COR-L47 (cell line): ENCODE measurements at places on chromosomes 5 and 9.

DNA sequence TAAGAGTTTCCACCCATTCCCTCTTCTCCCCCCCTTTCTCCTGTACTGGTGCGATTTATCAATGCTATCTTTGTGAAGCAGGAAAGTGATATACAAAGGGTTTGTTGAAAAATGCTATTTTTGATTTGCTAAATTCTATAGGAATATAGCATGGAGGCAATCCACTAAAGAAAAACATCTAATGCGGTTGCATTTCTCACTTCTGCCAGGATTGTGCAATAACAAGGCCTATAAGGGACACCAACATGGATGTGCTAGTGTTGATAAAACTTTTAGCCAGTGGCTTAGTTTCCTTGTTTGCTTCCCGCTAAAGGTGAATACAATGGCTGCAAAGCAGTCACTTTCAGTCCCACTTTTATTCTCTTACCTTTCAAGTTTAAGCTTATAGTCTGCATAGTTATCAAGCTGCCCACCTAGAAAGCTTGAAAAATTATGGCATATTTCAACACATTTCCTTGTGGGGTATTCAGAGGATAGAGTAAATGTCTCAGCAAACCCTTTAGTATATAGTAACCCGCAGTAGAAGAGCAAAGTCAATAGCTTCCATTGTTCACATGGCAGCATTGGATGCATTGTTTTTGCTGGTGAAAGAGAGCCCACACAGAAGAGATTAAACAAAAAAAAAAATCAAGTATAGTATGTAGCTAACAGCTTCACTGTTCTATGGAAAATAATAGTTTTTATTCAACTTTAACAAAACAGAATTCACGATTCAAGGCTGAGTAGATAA lies 674.6 kb upstream of the SEMA6A start:
- DNase-seq, result no peak

DNA sequence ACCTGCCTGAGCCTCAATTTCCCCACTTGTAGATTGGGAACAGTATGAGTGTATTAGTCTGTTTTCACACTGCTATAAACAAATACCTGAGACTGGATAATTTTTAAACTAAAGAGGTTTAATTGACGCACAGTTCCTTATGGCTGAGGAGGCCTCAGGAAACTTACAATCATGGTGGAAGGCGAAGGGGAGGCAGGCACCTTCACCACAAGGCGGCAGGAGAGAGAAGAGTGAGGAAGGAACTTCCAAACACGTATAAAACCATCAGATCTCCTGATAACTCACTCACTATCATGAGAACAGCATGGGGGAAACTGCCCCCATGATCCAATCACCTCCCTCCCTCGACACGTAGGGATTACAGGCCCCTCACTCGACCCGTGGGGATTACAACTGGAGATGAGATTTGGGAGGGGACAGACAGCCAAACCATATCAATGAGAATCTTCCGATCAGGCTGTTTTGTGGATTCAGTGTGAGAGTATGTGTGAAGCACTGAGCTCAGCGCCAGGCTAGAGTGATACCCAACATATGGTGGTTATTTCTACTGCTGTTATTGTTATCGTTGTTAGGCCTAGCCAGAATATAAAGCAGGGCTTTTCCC lies 14.6 kb upstream of the LMX1B start:
- DNase-seq, result no peak

DNA sequence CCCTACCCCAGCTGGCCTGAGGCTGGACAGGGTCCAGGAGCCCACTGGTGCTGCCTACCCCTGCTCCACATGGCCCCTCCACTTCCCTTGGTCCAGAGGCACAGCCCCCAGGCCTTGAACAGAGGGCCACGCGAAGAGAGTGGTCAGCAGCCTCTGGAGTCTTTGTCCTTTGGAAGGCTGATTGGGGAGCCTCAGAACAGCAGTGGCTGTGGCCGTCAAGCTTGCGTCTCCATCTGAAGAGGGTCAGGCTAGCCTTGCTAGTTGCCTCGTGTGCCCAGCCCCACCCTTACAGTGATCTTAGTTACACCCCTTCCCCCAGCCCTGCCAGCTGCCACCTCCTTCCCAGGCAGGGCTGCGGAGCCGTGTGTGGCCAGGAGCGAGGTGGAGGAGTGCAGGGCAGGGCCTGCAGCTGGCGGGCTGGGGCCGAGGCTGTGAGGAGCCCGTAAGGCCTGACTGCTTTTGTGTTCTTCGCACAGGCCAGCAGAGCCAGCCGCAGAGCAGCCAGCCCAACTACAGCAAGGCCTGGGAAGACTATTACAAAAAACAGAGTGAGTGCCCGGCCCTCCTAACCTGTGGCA lies 30.1 kb upstream of the PRDM12 start:
- DNase-seq, result no peak

GRCh38 chr9:132193227-132194124 lies 31.6 kb downstream of the NTNG2 start:
- no peak for DNase-seq

GRCh38 chr5:66966439-66966838 lies 230.2 kb downstream of the CD180 start:
- DNase-seq, result no peak

- DNase-seq, result no peak
These were observed 69.7 kb downstream of the TMEM174 start for GRCh38 chr5:73242735-73243134.

GRCh38 chr5:172697123-172698121 lies 56.4 kb downstream of the NEURL1B start:
- DNase-seq, result peak; percentile 74

- DNase-seq, result no peak
These were observed 84.8 kb upstream of the ITGA1 start for GRCh38 chr5:52702877-52703276.

DNA sequence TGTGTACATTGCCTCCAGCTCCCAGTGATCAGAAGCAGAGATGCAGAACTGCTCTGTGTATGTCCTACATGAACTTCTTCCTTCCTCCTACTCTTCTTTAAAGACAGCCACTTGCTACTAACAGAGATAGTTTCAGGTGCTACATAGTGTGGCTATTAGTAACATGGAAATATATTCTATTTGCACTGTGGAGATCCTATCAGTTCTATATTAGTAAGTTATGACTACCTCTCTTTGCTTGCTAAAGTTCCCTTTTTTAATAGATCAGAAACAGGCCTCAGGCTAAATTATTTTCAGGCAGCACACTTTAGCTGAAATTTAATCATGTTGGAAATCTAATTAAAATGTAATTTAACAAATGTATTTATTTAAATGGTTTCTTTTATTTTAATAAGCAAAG lies 64.4 kb upstream of the TNFSF8 start:
- no peak for DNase-seq

- no peak for DNase-seq
These were observed 89.2 kb upstream of the PRLR start for GRCh38 chr5:35319333-35320002.

DNA sequence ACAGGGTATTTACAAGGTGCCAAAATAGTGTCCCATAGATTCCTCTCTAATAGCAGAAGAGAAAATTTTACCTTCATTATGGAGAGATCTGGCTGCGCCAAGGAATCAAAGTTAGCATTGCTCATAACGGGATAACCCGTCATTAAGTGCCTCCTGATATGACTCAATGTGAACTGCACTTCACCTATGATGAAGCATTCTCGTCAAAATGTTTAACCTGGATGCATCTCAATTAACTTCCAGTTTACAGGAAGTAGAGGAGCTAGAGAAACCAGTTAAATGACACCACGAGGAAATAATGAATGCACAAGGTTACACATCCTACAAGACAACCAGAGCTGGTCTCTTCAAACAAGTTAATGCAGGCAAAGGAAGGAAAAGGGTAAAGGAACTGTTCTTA lies 17.2 kb downstream of the FBXW11 start:
- no peak for DNase-seq

GRCh38 chr5:175920231-175920811 lies 47.8 kb downstream of the THOC3 start:
- no peak for DNase-seq

DNA sequence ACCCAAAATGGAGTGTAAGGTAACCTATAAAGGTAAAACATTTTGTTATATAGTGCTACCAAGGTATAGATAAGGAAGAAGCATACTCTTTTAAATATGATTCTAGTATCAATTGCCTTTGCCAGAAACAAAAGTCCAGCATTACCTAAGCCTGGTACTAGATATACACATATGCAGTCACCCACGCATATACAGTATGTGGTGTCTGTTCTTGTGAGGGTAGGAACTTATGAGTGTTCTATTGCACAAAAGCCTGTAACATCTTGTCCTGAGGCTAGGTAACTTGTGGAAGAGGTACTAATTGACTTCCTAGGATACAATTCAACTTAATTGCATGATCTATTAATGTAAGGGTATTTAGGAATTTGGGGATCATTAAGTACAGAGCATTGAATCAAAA lies 31.3 kb upstream of the IFNE start:
- DNase-seq, result no peak

DNA sequence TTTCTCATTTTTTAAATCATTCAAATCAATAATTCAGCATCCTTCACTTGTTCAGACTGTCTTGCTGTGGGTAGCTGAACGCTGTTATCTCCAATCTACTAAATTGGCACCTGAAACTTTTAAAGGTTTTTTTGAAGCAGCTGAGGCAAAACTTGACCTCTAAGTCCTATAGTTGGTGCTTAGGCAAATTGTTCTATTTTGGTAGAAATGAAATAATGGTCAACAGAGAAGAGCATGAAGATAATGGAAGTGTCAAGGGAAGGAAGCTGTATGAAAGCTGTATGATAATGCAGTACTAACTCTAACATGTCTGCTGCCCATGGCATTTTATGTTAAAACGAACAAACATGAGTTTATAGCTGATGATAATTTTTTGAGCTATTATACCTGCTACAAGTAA lies 138.0 kb downstream of the GDNF start:
- no peak for DNase-seq

GRCh38 chr5:54063817-54064216 lies 246.6 kb downstream of the ARL15 start:
- no peak for DNase-seq

DNA sequence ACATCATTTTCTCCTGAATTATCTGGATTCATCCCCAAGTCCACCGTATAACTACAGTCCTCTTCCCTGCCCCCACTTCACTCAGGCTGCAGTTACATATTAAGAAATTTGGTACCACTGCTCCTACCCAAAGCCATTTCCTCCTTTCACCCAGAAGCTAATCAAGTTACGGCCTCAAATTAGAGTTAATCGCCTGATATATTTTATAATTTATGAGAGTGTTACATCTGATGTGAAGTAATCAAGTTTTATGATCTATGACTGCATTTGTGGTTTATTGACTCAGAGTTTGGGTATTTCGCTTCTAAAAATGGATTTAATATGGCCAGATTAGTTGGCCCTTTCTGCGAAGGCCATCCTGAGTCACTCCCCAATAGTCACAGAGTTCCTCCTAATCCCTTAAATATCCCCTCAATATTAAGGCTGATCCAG lies 223.6 kb upstream of the KIF2A start:
- DNase-seq, result no peak

GRCh38 chr5:121867403-121867802 lies 15.7 kb downstream of the FTMT start:
- no peak for DNase-seq

- DNase-seq, result no peak
These were observed 60.8 kb upstream of the KLF9 start for GRCh38 chr9:70475211-70475610.

GRCh38 chr9:114906922-114907571 lies 23.3 kb downstream of the TNFSF8 start:
- DNase-seq, result peak; percentile 50

DNA sequence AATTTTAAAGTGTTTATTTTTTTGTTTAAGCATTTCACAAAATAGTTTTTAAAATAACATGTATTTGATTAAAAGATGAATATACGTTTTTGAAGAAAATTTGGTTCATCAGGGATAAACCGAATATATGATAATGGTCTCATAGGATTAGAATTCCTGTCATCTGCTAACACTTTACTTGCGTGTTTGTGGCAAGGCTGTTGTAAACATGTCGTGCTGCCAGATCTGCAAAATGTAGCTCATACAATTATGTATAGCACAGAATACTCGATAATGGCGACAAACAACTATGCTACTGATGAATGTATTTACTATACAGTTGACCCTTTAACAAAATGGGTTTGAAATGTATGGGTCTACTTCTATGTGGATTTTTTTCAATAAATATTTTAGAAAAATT lies 7.2 kb upstream of the TXNDC8 start:
- no peak for DNase-seq

DNA sequence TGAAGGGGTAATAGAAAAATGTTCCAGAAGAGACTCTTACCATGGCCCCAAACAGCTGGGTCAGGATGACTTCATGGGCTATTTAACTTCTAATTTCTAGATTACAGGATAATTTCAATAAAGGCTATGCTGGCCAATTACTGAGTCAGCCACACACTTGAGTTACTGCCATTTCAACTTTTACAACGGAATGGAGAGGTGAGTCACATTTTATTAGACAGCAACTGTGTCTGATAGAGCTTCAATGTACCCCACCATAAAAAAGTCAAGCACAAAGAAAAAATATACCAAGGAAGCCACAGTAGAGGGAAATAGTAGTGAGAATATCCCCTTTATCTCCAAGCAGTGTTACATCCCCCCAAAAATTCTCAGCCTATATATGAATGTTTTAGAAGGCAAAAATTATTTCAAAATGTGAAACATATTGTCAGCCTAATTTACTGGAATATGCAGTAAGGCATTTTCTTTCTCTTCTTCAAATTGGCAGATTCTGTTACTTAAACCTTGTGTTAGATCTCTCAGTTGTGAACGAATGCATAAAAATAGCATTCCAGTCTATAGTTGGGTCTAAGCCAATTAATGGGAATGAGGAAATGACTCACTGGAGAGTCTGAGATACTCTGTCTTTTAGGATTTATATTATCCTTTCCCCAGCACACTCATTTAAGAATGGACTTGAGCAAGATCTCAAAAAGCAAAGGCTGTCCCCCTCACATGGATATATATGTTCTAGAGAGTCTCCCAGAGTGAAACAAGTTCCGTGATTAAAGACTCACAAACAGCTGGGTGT lies 47.1 kb upstream of the RAI14 start:
- no peak for DNase-seq

GRCh38 chr9:11366585-11367129 lies 753.9 kb upstream of the PTPRD start:
- no peak for DNase-seq

DNA sequence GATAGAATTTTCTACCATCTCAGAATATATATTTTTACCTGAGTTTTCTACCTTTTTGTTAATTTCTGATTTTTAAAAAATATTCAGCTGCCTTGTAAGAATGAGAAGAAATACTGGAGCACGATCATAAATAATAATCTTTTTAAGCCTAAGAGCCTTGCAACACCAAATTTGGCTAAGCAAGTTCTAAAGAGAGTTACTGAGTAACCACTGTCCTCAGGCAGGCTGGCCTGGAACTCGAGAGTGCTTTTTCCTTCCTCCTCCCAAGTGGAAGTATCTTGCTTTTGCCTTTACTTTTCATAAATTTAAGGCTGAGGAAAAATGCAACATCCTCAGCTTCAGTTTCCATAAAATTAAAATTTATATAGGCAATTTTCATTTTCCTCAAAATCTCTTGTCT lies 21.0 kb downstream of the GLRX start:
- DNase-seq, result no peak
